GM03348 (cell line): ENCODE measurements at places on chromosomes 7 and 10.

DNA sequence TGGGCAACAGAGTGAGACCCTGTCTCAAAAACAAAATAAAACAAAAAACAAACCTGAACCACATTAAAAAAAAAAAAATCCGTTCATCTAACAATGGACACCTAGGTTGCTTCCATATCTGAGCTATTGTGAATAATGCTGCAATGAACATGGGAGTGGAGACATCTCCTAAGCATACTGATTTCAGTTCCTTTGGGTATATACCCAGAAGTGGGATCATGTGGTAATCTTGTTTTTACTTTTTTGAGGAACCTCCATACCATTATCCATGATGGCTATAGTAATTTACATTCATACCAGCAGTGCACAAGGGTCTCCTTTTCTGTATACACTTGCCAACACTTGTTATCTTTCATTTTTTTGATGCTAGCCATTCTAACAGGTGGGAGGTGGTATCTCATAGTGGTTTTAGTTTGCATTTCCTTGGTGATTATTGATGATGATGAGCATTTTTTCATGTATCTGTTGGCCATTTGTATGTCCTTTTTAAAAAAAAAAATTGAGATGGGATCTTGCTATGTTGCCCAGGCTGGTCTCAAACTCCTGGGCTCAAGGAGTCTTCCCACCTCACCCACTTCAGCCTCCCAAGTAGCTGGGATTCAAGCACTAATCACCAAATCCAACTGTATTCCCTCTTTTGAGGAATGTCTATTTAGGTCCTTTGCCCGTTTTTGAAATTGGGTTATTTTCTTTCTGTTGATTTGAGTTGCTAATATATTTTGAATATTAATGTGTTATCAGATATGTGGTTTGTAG lies 17.5 kb downstream of the CDK13 start:
- DNase-seq = no peak

- DNase-seq = no peak
These were observed 338.9 kb upstream of the MBL2 start for GRCh38 chr10:53111529-53111928.

DNA sequence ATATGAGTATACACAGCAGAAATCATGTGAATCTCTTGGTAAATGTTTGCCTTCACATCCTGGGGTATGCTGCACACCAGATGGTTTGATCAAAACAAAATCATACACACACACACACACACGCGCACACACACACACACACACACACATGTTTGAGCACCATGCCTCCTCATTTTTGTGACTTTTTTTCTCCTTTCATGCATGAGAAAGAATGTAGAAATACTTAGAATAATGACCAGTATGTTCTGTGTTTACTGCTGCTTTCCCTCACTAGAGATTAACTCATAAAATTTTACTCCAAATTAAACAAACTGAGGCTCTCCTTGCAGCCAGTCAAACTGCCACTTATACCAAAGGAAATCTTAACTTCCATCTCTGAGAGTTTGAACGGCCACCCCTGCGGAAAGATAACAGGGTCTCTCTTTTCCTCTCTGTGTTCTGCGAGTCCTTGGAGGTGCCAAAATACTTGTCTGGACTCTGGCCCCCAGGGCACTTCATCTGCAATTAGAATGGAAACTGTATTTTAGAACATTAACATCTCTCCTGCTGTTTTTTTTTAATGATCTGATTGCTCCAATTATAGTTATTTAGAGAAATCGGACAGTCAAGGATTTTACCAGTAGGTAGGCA lies 320.8 kb upstream of the NFE2L3 start:
- DNase-seq = no peak

GRCh38 chr10:71374481-71375233 lies 22.1 kb upstream of the CDH23 start:
- DNase-seq = no peak

DNA sequence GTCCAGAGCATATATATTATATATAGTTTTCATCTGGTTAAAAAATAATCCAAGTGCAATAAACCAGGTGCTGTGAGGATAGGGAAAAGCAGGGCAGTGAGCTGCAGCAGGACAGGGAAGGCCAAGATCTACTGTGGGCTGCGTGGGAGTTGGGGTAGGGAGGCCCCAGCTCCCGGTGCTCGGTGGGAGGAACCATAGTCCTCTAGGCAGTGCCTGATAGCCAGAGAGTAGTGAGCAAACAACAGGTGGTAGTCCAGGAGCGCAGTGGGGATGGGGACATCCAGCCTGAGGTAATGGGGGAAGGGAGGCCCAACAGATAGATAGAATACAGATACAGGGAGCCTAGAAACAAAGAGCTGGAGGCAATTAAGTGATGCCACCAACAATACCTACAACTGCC lies 4.1 kb upstream of the BMPR1A start:
- DNase-seq = no peak

DNA sequence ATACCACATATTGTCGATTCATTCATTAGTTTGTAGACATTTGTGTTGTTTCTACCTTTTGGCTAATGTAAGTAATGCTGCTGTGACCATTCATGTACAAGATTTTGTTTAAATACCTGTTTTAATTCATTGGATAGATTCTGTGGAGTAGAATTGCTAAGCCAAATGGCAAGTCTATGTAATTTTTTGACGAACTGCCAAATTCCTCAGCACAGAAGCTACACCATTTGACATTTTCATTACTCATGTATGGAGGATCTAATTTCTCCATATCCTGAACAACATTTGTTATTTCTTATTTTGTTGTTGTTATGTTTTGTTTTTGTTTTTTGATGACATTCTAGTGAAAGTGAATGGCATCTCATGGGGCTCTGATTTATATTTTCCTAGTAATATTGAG lies 1351.3 kb upstream of the SORCS1 start:
- no peak for DNase-seq

DNA sequence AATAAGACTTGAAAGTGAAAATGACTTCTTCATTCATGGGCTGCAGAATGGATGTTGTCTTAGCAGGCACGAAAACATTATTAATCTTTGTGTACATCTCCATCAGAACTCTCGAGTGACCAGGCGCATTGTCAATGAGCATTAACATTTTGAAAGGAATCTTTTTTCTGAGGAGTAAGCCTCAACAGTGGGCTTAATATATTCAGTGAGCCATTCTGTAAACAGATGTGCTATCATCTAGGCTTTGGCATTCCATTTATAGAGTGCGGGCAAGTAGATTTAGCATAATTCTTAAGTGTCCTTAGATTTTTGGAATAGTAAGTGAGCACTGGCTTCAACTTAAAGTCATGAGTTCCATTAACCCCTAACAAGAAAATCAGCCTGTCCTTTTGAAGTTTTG lies 33.1 kb downstream of the PTTG1IP2 start:
- no peak for DNase-seq

- DNase-seq = no peak
These were observed 244.5 kb downstream of the GATA3 start for GRCh38 chr10:8298896-8299570.

DNA sequence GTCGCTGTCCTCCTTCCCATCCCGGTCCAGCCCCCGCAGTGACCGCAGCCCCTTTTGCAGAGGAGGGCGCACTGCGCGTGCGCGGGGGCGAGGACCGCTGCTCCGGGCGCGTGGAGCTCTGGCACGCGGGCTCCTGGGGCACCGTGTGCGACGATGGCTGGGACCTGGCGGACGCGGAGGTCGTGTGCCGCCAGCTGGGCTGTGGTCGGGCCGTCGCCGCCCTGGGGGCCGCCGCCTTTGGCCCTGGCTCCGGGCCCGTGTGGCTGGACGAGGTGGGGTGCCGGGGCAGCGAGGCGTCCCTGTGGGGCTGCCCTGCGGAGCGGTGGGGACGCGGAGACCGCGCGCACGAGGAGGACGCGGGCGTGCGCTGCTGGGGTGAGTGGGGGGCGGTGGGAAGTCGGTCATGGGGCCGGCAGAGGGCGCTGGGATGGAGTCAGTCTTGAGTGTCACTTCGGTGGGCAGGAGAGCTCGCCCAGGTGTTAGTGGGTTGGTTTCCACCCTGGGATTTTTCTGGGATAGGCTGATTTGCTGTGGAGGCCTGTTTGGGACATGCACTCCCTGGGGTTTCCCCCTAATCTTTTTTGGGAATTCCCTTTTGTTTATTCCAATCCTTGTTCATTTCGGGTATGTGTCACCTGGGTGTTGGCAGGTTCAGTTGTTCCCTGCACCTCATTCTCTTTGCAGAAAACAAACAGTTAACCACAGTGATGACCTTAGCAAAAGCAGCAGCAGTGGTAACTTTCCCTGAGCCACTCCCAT lies 11.6 kb downstream of the SCART1 start:
- DNase-seq = peak; percentile 7

GRCh38 chr7:88358526-88358838 lies 51.8 kb upstream of the STEAP4 start:
- DNase-seq = no peak

DNA sequence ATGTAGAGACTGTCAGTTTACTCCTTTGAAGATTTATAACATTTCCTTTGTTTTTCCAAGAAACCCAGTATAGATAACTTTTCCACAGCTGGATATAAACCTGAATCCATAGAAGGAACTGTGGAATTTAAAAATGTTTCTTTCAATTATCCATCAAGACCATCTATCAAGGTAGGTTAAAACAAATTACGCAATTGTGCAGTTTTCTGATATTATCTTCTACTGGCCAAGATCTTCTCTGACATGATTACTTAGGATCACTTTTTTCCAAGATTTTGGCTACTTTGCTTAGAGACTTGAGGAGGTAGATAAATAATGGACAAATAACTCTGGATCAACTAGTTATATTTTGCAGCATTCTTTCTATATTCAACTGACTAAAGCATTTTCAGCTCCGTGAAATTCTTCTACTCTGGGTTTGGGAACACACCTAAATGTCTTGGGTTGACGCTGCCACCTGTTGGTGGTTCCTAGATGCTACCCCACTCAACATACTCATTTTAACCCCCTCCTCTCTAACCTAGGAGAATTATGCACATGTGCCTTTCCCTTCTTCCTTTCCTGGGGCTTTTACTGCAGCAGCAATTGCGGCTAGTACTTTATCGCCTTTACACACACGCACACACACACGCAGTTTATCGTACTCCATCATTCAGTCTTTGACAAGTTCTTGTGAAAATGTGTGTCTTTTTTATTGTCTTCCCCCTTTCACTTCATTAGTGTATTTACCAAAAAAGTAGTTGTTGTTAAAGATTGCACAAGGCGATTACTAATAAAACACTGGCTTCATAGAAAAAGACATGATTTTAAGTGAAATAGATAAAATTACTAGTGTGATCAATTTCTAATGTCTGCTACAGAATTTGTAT lies 32.7 kb downstream of the ABCB5 start:
- DNase-seq = no peak

GRCh38 chr10:71029411-71029892 lies 141.1 kb upstream of the PCBD1 start:
- DNase-seq = no peak

- DNase-seq = no peak
These were observed 359.8 kb upstream of the MTPN start for GRCh38 chr7:136336932-136337331.

DNA sequence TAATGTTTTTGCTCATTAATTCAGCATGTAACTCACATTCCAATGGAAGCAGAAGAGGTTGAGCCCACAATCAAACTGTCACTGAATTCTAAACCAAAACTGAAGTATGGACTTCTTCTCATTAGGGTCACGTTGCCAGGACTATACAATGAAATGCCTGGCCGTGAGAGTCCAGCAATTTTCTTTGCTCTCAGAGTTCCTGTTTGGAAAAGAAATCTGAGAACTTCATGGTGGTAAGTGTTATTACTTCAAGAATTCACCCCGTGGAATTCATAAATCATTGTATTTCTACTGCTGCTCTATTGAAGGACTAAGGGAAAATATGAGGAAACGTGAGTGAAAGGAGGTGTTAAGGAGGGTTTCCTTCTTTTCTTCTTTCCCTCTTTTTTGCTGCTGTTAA lies 441.8 kb upstream of the AKR1E2 start:
- peak; percentile 26 for DNase-seq

DNA sequence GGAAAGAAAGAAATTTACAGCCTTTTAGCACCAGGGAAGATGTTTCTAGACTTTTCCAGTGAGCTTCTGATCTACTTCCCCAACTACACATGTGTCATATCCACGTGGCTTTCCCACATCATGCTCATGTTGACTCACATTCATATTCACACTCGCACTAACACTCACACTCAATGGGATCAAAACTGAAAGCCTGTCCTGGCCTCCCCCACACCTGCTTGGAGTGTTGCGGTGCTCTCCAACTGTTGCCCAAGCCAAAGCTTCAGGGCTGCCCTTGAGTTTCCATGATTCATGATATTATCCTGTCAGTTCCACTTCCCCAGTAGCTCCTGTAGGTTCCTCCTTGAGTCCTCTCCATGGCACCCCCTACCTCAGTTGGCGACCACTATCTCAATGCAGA lies 444.4 kb downstream of the GATA3 start:
- no peak for DNase-seq

DNA sequence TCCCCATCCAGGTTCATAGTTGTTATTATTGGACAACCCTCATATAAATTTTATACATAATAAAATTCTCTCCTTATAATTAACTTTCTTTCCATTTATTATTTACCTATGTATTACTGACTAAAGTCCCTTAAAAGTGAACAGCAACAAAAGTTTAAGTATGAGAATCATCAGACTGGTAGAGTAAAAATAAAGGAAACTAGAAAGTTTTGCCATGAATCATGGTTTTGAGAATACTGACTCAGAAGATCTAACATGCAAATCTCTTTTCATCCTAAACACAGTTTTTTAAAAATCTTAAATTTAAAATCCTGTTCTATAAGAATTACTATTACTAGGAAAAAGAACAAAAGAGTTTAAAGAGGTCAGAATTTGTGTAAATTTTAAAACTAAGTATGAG lies 32.1 kb downstream of the HERC4 start:
- peak; percentile 30 for DNase-seq

GRCh38 chr7:102912742-102913141 lies at the start of gene LRRC17:
Gene LRRC17 (plus strand): TSS chr7:102913000. CDS start chr7:102933914, 20,914 bp downstream.
- DNase-seq = peak; percentile 46

DNA sequence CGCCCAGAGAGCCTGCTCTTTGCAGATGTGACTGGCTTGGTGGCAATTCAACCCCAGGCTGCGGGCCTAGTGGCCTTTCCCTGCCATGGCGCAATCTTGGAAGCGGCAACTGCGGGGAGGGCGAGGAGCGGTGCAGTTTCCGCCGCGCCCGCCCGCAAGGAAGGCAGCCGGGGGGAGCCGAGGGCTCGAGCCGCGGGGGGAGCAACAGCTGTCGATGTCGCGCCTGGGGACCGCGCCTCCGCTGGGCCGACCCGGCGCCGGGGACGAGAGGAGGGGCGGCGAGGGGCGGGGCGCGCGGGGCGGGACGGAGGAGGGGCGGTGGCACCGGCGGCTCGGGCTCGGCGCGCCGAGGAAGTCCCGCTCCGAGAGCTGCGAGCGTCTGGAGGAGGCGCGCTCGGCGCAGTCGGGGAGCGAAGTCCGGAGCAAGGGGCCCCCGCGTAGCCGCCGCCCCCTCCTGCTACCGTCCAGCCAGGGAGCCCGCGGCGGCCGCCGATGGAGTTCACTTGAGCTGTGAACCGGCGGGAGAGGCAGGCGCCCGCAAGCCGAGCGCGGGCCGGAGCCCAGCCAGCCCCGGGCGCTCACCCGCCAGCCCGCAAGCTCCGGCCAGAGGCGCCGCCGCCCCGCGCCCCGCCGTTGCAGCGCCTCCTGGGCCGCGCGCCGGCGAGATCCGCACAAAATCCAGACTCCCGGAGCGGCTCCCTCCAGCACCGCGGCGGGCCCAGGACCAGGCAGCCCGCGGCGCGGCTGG lies 438.1 kb upstream of the GALNT17 start:
- peak; percentile 88 for DNase-seq
